ENCODE measurements at places on chromosomes 4 and X.

DNA sequence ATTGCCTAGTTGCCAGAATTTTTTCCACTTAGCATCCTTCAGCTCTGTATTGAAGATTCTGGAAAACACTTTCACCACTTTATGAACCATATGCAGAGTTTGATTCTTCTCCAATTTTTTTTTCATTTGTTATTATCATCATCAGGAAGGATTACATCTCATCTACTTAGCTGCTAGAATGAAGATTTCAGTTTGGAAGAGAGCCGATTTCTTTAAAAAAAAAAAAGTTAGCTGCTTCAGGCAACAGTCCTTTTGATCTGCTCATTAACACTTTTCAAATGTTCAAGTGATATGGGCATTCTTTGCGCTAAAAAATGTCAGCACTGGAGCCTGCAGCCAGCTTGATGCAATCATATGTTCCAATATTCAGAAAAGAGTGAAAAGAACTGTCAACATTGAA, 76.2 kb downstream of the ANTXR2 start:
- no peak for DNase-seq

- DNase-seq, result no peak
Measured at GRCh38 chrX:46863072-46863471, 26.2 kb downstream of the RP2 start.

- no peak for DNase-seq
Measured at GRCh38 chr4:89296896-89297295, 10.7 kb downstream of the GPRIN3 start.

GRCh38 chr4:60805500-60806313, 394.4 kb upstream of the ADGRL3 start:
- no peak for DNase-seq

DNA sequence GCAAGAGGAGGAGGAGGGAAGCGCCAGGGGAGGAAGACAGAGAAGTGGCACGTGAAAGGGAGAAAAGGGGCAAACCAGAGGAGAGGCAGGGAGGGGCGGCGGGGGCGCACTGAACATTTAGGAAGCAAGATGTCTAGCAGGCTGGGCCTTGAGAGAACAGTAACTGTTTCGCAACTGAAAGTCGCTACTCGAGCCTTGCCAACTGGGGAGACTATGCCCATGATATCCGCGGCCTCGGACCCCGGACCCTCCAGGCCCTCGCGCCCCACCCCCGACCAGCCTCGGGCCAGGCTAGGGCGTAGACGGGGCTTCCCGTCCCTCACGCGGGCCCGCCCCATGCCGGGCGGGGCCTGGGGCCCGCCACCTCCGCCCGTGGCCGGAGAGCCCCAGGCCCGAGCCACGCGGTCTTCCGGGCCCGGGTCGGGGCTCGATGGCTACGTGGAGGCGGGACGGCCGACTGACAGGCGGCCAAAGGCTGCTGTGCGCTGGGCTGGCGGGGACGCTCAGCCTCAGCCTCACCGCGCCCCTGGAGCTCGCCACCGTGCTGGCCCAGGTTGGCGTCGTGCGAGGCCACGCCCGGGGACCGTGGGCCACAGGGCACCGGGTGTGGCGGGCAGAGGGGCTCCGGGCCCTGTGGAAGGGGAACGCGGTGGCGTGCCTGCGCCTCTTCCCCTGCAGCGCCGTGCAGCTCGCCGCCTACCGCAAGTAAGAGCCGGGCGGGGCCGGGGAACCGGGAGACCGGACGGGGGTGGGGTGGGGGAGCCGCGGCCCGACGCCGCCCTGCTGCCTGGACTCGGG, at the start of gene SLC25A43:
Gene SLC25A43, plus strand, starts transcription at position 363 of the 798 bp plus-strand sequence. Its CDS starts 68 bp downstream, at position 431.
- DNase-seq, result no peak

- no peak for DNase-seq
Measured at GRCh38 chrX:68912113-68912512, 83.3 kb downstream of the EFNB1 start.

- DNase-seq, result no peak
Measured at GRCh38 chr4:83780053-83780733, 244.3 kb downstream of the GPAT3 start.

DNA sequence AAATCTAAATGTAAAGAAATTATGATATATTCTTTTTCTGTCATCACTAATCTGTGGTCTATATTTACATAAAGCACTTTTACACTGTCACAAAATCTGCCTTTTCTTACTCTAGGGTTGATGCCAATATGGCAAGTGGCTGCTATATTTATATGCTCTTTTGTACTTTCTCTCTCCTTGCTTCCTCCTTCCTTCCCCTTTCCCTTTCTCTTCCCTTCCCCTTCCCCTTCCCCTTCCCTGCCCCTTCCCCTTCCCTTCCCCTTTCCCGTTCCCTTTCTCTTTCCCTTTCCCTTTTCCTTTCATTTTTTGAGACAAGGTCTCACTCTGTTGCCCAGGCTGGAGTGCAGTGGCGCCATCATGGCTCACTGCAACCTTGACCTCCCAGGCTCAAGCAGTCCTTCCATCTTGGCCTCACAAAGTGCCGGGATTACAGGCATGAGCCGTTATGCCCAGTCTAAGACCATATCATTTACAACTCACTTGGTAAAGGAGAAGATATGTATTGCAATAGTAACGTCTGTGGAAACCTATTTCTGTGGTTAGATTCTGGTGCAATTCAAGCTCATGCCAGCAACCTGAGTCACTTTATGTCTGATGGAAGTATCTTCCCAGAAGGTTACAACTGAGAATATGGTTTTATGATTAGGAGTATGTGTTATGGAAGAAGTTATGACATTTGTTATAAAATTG, 13.9 kb upstream of the PLAC8 start:
- DNase-seq, result no peak

DNA sequence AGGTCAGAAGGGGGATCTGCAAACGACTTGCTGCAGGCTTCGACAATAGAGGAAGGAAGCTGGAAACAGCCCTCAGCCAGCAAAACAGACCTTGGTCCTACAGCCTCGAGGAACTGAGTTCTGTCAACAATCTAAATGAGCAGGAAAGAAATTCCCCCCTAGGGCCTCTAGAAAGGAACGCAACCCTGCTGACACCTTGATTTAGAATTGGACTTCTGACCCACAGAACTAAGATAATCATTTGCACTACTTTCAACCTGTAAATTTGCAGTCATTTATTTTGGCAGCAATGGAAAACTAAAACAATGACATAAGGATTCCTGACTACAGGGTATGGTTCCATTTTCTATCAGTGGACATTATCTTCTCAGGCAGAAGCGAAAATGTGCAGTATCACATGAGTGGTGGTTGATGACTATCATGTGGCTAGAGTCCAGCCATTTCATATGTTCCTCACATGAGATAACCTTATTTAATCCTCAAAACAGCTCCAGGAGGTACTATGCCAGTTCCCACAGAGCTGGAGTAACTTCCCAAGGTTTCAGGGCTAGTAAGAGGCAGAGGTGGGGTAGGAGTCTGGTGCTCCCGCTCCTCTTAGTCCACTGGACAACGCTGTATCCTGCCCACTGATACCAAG, 61.6 kb downstream of the SAT1 start:
- DNase-seq, result no peak

DNA sequence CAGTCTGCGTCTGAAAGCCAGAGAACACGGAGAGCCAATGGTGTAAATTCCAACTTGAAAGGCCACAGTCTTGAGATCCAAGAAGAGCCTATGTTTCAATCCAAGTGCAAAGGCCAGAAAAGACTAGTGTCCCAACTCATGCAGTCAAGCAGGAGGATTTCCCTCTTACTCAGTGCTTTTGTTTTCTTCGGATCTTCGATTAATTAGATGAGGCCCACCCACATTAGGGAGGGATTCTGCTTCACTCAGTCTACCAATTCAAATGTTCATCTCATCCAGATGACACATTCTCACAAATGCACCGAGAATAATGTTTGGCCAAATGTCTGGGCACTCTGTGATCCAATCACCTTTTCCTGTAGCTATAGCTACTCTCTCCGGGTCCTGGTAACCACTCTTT, 91.5 kb upstream of the S100G start:
- no peak for DNase-seq

DNA sequence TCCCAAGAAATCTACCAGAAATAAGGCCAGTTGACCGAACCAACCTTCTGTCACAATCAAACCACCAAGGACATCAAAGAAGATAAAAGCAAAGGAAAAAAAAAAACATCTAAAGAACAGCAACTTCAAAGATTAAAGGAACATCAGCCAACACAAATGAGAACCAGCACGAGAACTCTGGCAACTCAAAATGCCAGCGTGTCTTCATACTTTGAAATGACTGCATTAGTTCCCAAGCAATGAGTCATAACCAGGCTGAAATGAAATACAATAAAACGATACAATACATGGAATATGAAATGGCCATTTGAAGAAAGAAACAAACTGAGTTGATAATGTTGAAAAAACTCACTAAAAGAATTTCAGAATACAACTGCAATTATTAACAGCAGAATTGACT, 611.6 kb upstream of the GRIA3 start:
- no peak for DNase-seq

DNA sequence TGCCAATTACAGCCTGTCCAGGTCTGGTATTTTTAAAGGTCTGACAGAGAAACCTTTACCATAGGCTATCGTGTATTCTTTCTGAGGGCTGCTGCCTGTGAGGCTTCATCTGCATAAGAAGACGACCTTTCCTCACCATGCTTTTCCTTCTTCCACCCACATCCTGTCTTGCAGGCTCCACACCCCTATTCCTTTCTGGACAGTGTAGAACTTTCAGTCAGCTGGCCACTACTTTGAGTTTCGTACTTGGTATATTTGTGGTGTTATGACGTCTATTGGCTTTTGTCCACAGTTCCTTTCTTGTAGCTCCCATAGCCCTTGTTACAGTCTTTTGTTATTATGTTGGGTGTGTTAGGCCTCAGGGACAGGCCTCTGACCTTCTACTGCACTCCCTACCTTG, 311.4 kb downstream of the RAPGEF2 start:
- no peak for DNase-seq

GRCh38 chrX:136258951-136259350, 7.8 kb upstream of the MAP7D3 start:
- DNase-seq, result no peak
